ENCODE measurements at places on chromosomes 7 and 10. TPM values are rescaled to one million over a fixed set of nuclear protein-coding genes. Genes with fewer than 3 reads are reported as not detected.

GRCh38 chr7:68892236-68892635, 706.0 kb upstream of the AUTS2 start:
- no peak overlapping the region for H3K27ac ChIP-seq
- no peaks in the 10 kb centered on the region for H3K27me3 ChIP-seq
- no peaks in the 10 kb centered on the region for H3K4me1 ChIP-seq
- no peak for DNase-seq
- H3K36me3 ChIP-seq, result no peaks in the 10 kb centered on the region
- no peak overlapping the region for H3K4me3 ChIP-seq

- H3K27ac ChIP-seq, result no peak overlapping the region
- DNase-seq, result no peak
- H3K36me3 ChIP-seq, result peaks cover 31% of the 10 kb centered on the region
- H3K4me1 ChIP-seq, result peaks cover 10% of the 10 kb centered on the region
- no peak overlapping the region for H3K4me3 ChIP-seq
Measured at GRCh38 chr7:129741743-129742213, 130.3 kb downstream of the NRF1 start.

DNA sequence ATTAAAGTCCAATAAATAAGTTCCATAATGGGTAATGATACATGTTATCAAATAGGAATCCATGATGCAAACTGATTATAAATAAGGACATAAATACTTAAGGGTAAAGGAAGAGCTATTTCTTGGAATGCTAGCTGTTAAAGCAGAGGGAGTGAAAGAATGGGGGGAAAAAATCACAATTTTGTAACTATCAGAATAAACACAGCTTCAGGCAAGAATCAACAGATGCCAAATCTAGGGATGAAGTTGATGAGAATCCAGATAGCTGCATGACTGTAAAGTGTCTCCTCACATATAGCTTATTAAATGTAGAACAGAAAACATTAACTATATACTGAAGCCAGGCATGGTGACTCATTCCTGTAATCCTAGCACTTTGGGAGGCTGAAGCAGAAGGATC, 4.9 kb downstream of the IPMK start:
- H3K4me1 ChIP-seq, result peaks cover 25% of the 10 kb centered on the region
- no peaks in the 10 kb centered on the region for H3K27me3 ChIP-seq
- no peaks in the 10 kb centered on the region for H3K36me3 ChIP-seq
- H3K27ac ChIP-seq, result no peak overlapping the region
- DNase-seq, result no peak

The CCDC136 gene
- total RNA-seq, result not detected

The PRF1 gene
- 1.00 TPM for total RNA-seq

The TRIL gene
- 0.45 TPM for total RNA-seq

- DNase-seq, result no peak
- no peak overlapping the region for H3K4me3 ChIP-seq
- H3K36me3 ChIP-seq, result no peaks in the 10 kb centered on the region
Measured at GRCh38 chr7:124965553-124965952, 35.9 kb upstream of the POT1 start.

DNA sequence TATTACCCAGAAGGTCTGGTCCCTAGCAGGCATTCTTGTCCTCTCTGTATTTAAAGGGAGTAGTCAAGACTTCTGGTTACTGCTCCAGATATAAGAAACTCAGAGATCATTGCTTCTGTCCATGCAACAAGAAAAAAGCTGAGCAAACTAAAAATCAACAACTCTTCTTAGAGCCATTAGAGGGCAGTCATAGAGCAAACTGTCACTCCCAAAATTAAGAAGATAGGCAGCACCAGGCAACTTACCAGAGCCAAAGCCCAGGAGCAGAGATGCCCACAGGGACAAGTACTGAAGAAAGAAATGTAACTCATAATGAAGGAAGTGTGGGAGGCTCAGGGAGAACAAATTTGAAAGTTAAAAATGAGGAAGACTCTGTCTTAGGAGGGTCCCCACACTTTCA, 472.9 kb upstream of the COBL start:
- no peaks in the 10 kb centered on the region for H3K36me3 ChIP-seq
- no peak overlapping the region for H3K27ac ChIP-seq

- no peak overlapping the region for H3K27ac ChIP-seq
- H3K4me3 ChIP-seq, result no peak overlapping the region
- H3K36me3 ChIP-seq, result no peaks in the 10 kb centered on the region
- H3K27me3 ChIP-seq, result no peaks in the 10 kb centered on the region
- H3K4me1 ChIP-seq, result no peaks in the 10 kb centered on the region
Measured at GRCh38 chr10:108230478-108231170, 1066.1 kb upstream of the SORCS1 start.

The RTKN2 gene
- 10.8 TPM for total RNA-seq

DNA sequence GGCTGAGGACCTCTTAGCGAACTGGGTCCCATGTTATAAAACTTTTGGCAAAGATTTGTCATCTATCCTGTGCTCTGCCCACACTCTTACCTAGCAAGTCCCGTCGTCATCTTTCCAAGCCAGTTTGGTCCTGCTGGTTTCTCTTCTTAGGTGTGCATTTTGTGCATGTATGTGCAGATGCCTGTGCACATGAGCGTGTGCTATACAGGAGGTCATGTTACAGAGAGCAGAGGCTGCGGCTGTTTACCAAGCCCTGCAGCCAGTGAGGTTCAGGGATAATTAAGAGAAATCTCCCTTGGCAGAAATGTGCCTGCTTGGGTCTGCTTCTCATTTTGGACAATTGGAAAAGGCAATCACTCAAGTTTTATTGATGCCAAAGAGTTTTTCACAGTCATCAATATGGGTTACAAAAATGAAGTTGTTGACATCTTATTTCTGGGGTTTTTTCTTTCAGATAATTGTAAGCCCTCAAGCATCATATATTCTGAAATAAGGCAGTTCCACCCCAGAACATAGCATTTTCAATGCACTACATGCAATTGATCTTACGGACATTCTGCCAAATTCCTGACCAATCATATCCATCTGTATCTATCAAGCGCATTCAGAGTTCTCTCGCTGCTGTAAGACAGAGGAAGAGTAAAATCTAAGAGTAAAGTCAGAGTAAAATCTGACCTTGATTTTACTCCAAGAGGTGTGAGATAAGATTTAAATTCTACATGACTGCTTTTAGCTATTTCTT, 361.4 kb upstream of the ZNF32 start:
- peaks cover 30% of the 10 kb centered on the region for H3K27me3 ChIP-seq
- DNase-seq, result no peak
- H3K4me1 ChIP-seq, result no peaks in the 10 kb centered on the region
- H3K4me3 ChIP-seq, result no peak overlapping the region
- no peaks in the 10 kb centered on the region for H3K36me3 ChIP-seq

DNA sequence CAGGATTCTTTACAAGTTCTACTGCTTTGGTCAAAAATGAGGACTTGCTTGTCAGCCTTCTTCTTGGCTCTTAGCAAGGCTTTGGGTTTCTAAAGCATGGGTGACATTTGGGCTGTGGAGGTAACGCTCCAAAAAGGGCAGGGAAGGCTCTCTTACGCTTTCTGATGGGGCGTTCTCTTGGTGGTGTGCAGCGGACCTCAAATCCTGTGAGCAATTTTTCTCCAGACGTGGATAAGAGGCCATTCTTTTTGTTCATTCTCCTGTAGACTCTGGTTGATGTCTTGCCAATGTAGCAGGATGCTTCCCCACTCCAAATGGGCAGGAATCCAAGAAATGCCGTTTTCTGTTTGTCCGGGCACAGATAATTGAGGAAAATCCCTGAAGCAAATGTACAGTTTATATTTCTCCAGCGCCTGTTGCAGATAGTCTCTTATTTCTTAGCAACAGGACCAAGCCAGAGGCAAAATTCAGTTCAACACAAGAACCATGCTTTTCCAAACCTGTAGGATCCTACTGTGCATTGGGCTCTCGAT, 138.4 kb upstream of the NFE2L3 start:
- H3K27me3 ChIP-seq, result no peaks in the 10 kb centered on the region
- no peaks in the 10 kb centered on the region for H3K4me1 ChIP-seq

DNA sequence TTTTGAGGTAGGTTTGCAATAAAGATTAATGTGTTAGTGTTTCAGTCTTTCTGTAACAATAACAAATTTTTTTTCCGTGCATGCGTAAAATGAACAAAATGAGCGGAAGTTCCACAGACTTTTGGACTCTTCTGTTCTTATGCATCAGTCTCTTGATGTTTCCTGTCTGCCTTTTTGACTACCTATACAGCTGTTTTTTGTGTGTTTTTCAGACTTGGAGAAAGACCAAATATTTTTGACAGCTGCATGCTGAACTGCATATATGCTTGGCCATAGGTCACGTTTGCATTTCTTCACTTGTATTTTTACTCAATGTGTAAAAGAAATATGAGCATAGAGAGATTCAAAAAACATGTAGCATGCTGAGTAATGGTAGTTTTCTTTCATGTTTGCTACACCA, 119.3 kb downstream of the BBS9 start:
- no peaks in the 10 kb centered on the region for H3K36me3 ChIP-seq
- peak; percentile 62 for DNase-seq
- peaks cover 30% of the 10 kb centered on the region for H3K4me1 ChIP-seq
- H3K27ac ChIP-seq, result peak overlapping the region; percentile 26

GRCh38 chr7:90968871-90969270, 295.4 kb upstream of the FZD1 start:
- no peak overlapping the region for H3K4me3 ChIP-seq
- no peak overlapping the region for H3K27ac ChIP-seq
- H3K27me3 ChIP-seq, result no peaks in the 10 kb centered on the region
- no peaks in the 10 kb centered on the region for H3K36me3 ChIP-seq
- DNase-seq, result no peak

GRCh38 chr7:27156508-27156898, at the start of gene HOXA7:
TSS of gene HOXA7 (minus strand) at chr7:27156675. CDS start at chr7:27156545, 130 bp downstream.
- peaks cover 6% of the 10 kb centered on the region for H3K27me3 ChIP-seq
- H3K27ac ChIP-seq, result no peak within 1 kb of the TSS
- peak within 1 kb of the TSS; percentile 40 for H3K4me3 ChIP-seq

DNA sequence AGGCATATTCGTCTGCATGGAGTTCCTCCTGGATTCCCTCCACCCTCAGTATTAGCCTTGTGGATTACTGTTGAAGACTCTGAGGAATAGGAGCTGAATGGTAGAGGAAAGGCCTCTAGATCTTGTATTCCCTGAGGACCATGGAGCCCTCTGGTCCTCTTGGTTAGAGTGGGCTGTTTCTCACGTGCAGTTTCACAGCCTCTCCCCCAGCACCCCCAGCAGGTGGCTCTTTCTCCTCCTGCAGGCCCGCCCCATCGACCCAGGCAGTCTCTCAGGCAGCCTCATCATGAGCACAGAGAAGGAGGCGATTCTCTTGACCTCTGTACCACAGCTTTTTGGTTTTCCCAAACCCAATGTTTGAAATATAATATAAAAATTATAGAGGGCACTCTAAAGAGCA, 102.0 kb downstream of the WNT2 start:
- H3K4me3 ChIP-seq, result no peak overlapping the region
- no peak for DNase-seq
- peaks cover 2% of the 10 kb centered on the region for H3K36me3 ChIP-seq
- H3K27ac ChIP-seq, result no peak overlapping the region
- no peaks in the 10 kb centered on the region for H3K4me1 ChIP-seq

GRCh38 chr7:106382129-106382528, 97.3 kb upstream of the NAMPT start:
- H3K36me3 ChIP-seq, result no peaks in the 10 kb centered on the region
- H3K27me3 ChIP-seq, result no peaks in the 10 kb centered on the region
- H3K4me3 ChIP-seq, result no peak overlapping the region
- no peak for DNase-seq

DNA sequence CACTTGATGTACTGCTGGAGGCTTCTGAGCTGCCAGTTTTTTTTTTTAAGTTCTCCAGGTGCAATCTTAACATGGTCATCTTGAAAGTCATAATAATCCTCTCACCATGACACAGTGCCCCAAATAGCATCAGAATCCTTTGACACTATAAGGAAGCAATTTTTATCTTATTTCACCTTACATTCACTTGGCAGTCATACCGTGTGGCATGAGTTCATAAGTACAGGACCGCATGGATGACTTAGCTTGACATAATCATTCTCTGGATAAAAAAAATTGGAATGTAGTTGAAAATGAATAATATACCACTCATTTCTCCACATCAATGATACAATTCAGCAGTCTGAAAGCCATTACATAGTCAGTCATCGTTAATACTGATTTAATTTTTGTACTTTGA, 25.6 kb upstream of the TMEM196 start:
- no peaks in the 10 kb centered on the region for H3K36me3 ChIP-seq
- no peak for DNase-seq
- no peaks in the 10 kb centered on the region for H3K4me1 ChIP-seq
- H3K4me3 ChIP-seq, result no peak overlapping the region
- no peak overlapping the region for H3K27ac ChIP-seq

DNA sequence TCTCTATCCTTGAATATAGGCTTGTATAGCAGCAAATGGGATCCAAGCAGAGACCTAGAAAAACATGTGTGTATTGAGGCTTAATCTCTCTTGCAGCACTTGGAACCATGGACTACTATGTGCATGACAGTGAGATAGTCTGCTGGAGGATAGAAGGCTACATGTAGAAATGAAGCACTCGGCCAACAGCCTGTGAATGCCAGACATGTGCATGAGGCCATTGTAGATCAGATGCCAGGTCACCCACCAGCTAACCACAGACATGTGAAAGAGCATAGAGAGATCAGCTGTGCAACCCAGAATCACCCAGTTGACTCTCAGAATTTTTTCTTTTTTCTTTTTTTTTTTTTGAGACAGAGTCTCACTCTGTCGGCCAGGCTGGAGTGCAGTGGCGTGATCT, 90.9 kb downstream of the NT5C2 start:
- H3K27ac ChIP-seq, result no peak overlapping the region
- DNase-seq, result no peak
- no peaks in the 10 kb centered on the region for H3K4me1 ChIP-seq
